ENCODE measurements at places on chromosomes 6 and 20.
A peak's percentile ranks its signal among the peaks of the same experiment; 100 is the strongest.

GRCh38 chr6:91340896-91341395, 754.1 kb upstream of the MAP3K7 start:
- no peak for DNase-seq
- H3K27ac ChIP-seq = no peak overlapping the region
- no peak overlapping the region for H3K4me3 ChIP-seq
- H3K36me3 ChIP-seq = no peaks in the 10 kb centered on the region

DNA sequence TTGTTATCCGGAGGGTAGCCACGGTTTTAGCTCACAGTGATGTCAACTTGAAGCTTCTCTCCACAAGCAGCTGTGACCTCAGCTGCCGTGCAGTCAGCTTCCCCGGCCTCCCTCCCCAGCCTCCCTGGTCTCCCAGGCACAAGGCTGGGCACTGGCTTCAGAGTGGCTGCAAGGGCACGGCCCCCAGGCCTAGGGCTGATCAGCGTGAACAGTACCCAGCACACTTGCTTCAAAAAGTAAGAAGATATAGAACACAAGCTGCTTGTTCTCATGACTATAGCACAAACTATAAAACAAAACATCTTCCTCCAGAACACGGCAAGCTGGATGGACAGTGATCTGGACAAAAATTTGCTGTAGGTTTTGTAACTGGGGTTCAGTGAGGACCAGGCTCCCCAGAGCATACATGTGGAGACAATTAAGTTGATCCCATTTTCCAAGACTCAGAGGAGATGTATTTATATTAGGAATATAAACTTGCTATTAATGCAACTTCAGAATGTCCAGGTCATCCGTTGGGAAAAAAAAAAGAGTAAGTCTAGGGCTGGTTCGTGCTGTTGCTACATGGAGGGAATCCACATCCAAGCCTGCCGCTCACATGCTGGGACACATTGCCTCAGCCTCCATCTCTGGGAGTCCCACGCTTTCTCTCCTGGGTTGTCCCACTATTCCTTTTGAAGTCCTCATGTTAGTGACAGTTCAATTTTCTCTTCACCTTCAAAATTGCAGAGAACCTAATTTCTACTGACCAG, 199.4 kb upstream of the THBS2 start:
- no peak overlapping the region for H3K27ac ChIP-seq
- H3K36me3 ChIP-seq = no peaks in the 10 kb centered on the region
- no peaks in the 10 kb centered on the region for H3K27me3 ChIP-seq
- H3K4me3 ChIP-seq = no peak overlapping the region
- H3K4me1 ChIP-seq = peaks cover 14% of the 10 kb centered on the region

GRCh38 chr20:9078826-9079731, 10.2 kb downstream of the PLCB4 start:
- no peak overlapping the region for H3K4me3 ChIP-seq
- H3K27me3 ChIP-seq = no peaks in the 10 kb centered on the region
- no peak for DNase-seq
- H3K4me1 ChIP-seq = no peaks in the 10 kb centered on the region

DNA sequence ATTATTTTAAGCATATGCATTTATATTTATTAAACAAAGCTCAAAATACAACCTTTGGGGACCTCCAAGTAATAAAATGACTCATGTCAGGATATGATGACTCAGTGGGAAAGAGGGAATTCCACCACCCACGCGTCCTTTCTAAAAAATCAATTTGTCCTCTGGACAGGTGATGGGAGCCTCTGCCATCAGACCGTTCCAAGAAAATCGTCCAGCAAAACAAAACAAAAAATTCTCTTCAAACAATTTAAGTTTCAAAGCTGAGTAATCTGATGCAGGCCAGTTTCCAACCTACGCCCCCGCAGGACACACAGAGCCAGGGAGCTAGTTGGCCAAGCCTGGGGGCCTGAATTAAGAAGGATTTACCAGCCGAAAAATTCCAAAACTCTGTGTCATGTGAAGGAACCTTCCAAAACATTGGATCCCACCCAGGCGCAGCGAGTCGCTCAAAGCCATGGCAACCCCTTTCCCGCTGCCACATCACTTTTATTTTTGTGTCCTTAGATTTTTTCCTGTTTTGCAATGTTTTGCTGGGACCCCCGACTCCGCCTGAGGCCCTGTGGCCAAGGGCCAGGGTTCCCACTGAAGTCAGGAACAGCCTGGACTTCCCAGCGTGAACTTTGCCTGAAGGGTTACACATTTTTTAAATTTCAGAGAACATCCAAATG, 95.3 kb downstream of the NFATC2 start:
- H3K27ac ChIP-seq = peak overlapping the region; percentile 94
- H3K36me3 ChIP-seq = peaks cover 2% of the 10 kb centered on the region
- H3K4me3 ChIP-seq = peak overlapping the region; percentile 24
- H3K4me1 ChIP-seq = peaks cover 28% of the 10 kb centered on the region
- H3K27me3 ChIP-seq = no peaks in the 10 kb centered on the region

GRCh38 chr6:97094376-97094775, 169.8 kb downstream of the KLHL32 start:
- no peaks in the 10 kb centered on the region for H3K27me3 ChIP-seq
- H3K36me3 ChIP-seq = no peaks in the 10 kb centered on the region
- H3K4me3 ChIP-seq = no peak overlapping the region
- no peak overlapping the region for H3K27ac ChIP-seq

- no peak overlapping the region for H3K4me3 ChIP-seq
- H3K27ac ChIP-seq = peak overlapping the region; percentile 70
- no peaks in the 10 kb centered on the region for H3K27me3 ChIP-seq
- H3K36me3 ChIP-seq = no peaks in the 10 kb centered on the region
Measured at GRCh38 chr6:160974304-160974771, 17.2 kb upstream of the MAP3K4 start.

- no peaks in the 10 kb centered on the region for H3K4me1 ChIP-seq
- H3K4me3 ChIP-seq = no peak overlapping the region
- H3K36me3 ChIP-seq = no peaks in the 10 kb centered on the region
- no peaks in the 10 kb centered on the region for H3K27me3 ChIP-seq
Measured at GRCh38 chr20:63435552-63435951, 36.9 kb downstream of the KCNQ2 start.

DNA sequence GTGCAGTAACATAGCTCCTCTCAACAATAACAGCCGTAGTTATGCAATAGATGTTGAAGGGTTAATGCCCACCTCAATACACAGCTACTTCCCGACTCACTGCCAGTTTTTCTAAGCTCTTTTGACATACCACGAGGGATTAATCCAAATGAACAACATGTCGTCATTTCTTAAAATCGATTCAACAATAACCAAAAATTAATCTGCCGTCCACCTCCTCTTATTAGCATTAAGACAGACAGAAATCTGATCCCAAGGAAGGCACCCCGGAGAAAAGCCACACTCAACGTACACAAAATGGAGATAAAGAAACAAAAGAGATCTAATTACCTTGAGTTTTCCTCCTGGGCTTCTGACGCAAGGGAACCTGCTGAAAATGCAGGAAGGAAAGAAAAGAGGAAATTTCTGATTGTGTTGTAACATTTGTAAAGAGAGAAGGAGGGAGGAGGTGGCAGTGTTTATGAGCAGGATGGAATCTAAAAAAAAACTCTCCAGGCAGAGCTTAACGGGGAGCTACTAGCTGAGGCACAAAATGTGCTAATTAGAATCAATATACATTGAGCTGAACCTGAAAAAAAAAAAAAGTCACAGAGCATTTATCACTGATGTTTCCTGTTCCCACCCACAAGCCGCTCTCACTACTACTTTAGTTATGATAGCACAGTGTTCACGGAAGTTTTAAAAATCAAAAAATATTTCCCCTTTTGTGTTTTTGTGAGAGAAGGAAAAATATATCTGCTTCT, 109.3 kb downstream of the IPCEF1 start:
- no peak overlapping the region for H3K27ac ChIP-seq
- DNase-seq = no peak
- no peaks in the 10 kb centered on the region for H3K4me1 ChIP-seq
- no peaks in the 10 kb centered on the region for H3K36me3 ChIP-seq
- H3K27me3 ChIP-seq = no peaks in the 10 kb centered on the region

- H3K27me3 ChIP-seq = no peaks in the 10 kb centered on the region
- H3K36me3 ChIP-seq = no peaks in the 10 kb centered on the region
- peaks cover 30% of the 10 kb centered on the region for H3K4me1 ChIP-seq
- H3K27ac ChIP-seq = peak overlapping the region; percentile 78
Measured at GRCh38 chr6:108621117-108621516, 60.4 kb downstream of the FOXO3 start.

DNA sequence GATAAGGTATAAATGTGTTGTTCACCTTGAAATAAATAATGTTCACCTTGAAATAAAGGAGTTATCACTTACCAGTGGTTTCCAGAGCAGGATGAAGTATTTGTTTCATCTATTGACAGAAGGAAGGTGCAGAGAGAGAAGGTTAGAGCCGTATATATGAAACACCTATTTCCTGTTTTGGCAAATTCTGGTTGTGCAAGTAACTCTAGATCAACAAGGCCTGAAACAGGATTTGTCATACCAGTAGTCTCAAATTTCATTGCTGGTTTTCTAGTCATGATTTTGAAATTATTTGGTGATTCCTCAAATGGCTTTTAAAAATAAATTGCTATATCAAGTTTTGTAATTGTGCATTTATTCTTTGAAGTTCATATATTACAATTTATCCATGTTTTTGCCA, at the start of gene CRISP3:
CRISP3 (minus strand) TSS at position 130 of the 400 bp plus-strand sequence; CDS start at position 109, 21 bp downstream.
- DNase-seq = no peak
- H3K36me3 ChIP-seq = no peaks in the 10 kb centered on the region
- no peaks in the 10 kb centered on the region for H3K4me1 ChIP-seq
- H3K27ac ChIP-seq = no peak within 1 kb of the TSS
- no peak within 1 kb of the TSS for H3K4me3 ChIP-seq

DNA sequence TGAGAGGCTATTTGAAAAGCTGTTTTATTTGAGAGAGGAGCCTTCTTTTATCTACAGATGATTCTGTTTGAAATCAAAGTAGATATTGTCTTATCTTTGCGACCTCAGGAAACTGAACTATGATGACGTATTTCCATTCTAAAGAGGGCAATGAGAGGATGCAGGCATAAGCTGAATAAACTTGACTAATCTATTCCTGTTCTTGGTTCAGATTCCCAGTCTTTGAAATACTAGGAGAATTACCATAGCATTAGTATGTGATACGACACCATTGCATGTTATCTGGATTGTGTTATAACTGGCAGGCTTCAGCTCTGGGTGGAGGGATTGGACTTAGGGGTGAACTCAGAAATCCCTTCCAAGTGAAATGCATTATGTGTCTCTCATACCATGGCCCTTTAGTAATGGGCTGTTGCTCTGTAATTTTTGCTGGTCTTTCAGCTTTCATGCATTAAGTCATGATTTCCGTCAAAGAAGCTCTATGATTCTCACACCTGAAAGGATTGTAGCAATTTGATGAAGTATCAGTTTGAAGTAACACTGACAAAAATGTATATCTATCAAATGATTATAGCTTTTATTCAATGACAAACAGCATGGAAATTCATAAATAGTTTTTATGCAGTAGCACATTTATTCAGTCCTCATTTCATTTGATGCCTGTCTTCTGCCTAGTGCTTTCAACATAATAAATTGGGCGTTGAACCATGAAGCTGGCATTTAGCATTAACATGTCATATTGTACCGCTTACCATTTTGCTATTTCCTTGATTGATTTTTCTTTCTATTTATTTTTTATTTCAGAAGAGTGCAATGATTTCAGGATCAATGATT, 138.4 kb upstream of the SPACA1 start:
- peaks cover 23% of the 10 kb centered on the region for H3K27me3 ChIP-seq
- H3K36me3 ChIP-seq = no peaks in the 10 kb centered on the region
- peak; percentile 74 for DNase-seq
- peak overlapping the region; percentile 68 for H3K27ac ChIP-seq

GRCh38 chr6:160379466-160379865, 31.3 kb downstream of the SLC22A3 start:
- no peaks in the 10 kb centered on the region for H3K27me3 ChIP-seq
- no peak overlapping the region for H3K27ac ChIP-seq
- H3K4me1 ChIP-seq = no peaks in the 10 kb centered on the region
- DNase-seq = peak; percentile 50

- H3K4me1 ChIP-seq = no peaks in the 10 kb centered on the region
- no peak overlapping the region for H3K27ac ChIP-seq
- no peak overlapping the region for H3K4me3 ChIP-seq
Measured at GRCh38 chr6:34182751-34183531, 37.1 kb upstream of the GRM4 start.

DNA sequence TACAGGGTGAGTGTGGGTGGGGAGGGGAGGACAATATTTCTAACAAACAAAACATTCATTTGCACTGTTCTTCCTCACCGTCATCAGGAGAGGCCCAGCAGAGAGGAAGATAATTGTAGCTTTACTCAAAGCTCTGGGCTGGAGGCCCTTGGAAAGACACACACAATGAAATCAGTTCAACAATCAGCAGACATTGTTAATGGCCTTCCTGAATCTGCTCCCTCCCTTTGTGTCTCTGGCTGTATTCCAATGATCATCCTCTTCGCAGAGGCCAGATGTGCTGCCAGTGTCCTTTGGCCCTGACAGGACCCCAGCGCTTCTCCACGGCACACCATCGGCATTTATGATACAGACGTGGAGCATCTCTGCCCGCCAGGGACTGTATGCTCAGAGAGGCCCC, 44.6 kb upstream of the LRFN2 start:
- no peaks in the 10 kb centered on the region for H3K36me3 ChIP-seq
- no peak overlapping the region for H3K27ac ChIP-seq
- no peak overlapping the region for H3K4me3 ChIP-seq
- no peaks in the 10 kb centered on the region for H3K27me3 ChIP-seq

- H3K27ac ChIP-seq = no peak overlapping the region
- no peaks in the 10 kb centered on the region for H3K27me3 ChIP-seq
- no peaks in the 10 kb centered on the region for H3K4me1 ChIP-seq
Measured at GRCh38 chr6:118971682-118972081, 36.7 kb upstream of the MCM9 start.

DNA sequence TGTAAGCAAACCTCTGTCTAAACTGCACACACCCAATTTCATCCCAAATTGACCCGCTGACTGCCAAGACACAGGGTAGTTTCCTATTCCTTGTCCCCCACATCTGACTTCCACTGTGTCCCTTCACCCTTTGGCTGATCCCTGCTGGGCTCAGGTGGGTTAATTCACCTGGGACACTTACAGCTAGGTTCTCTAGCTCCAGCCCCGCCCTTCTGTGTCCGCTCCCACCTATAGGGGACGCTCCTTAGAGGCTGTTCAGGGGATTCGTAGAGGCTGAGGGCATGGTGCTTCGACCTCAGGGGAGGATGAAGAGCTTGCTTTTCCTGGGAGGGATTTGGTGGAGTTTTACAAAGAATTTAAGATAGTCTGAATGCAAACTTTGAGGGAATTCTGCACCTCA, 4.0 kb upstream of the CD93 start:
- no peaks in the 10 kb centered on the region for H3K36me3 ChIP-seq
- no peak overlapping the region for H3K27ac ChIP-seq
- H3K4me3 ChIP-seq = no peak overlapping the region
- H3K4me1 ChIP-seq = peaks cover 9% of the 10 kb centered on the region
- no peak for DNase-seq

GRCh38 chr6:30861257-30862048, 22.9 kb upstream of the DDR1 start:
- peaks cover 8% of the 10 kb centered on the region for H3K27me3 ChIP-seq
- no peak overlapping the region for H3K4me3 ChIP-seq
- no peaks in the 10 kb centered on the region for H3K36me3 ChIP-seq
- DNase-seq = no peak
- H3K27ac ChIP-seq = no peak overlapping the region

GRCh38 chr6:7878401-7878964, 32.1 kb downstream of the TXNDC5 start:
- no peak for DNase-seq
- no peaks in the 10 kb centered on the region for H3K4me1 ChIP-seq
- H3K36me3 ChIP-seq = peaks cover 36% of the 10 kb centered on the region
- H3K27me3 ChIP-seq = no peaks in the 10 kb centered on the region
- no peak overlapping the region for H3K4me3 ChIP-seq
